ENCODE measurements at places on chromosomes 5 and 9.
A peak's percentile ranks its signal among the peaks of the same experiment; 100 is the strongest.

DNA sequence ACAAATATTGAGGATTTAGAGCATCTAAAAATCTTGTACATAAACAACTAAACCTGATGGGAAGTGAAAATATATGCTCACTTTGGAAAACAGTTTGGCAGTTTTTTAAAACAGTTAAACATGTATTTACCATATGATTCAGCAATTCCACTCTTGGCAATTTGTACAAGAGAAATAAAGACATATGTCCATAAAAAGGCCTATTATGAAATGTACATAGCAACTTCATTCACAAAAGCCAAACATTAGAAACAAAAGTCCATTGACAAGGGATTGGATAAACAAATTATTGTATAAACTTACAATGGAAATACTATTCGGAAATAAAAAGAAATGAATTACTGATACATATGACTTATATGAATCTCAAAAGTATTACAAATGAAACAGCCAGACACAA, 196.2 kb upstream of the SLC24A2 start:
- no peak for DNase-seq

GRCh38 chr5:148778882-148779281, 47.5 kb upstream of the ADRB2 start:
- no peak for DNase-seq

- peak; percentile 53 for DNase-seq
These were observed at the start of gene MEGF10 for GRCh38 chr5:127290019-127290945. Gene MEGF10 (plus strand): TSS chr5:127290796. CDS start chr5:127331309, 40,513 bp downstream.

- no peak for DNase-seq
These were observed 42.1 kb downstream of the CACNA1B start for GRCh38 chr9:137919649-137920141.

- DNase-seq, result peak; percentile 19
These were observed 265.0 kb upstream of the FAM174A start for GRCh38 chr5:100270023-100270771.

- no peak for DNase-seq
These were observed 335.0 kb downstream of the DEPDC1B start for GRCh38 chr5:60365001-60365400.

GRCh38 chr5:42832060-42832459, 20.4 kb upstream of the SELENOP start:
- DNase-seq, result no peak

DNA sequence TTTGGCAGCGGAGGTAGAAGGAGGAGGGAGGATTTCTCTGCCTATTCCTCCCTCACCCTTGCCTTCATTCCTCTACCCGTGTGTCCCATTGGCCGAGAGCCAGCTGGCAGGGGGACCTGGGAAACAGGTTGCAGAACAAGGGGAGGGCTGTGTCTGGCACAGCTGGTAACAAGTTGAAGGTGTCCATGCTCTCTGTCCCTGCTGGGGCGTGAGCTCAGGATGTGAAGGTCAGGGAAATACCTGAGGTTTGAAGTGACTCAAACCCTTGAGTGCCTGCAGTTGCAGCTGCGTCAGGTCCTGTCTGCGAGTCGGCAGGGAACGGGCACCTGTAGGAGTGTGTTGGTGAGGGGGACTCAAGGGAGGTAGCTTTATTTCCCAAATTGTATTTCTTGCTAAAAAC, 16.2 kb downstream of the MIGA2 start:
- DNase-seq, result no peak

- peak; percentile 11 for DNase-seq
These were observed 642 bp upstream of the ITGA1 start for GRCh38 chr5:52786949-52787599.

GRCh38 chr5:75894482-75894881, 177.2 kb upstream of the POC5 start:
- no peak for DNase-seq

Data from fibroblast of skin of right quadriceps (primary cell).